Testis (tissue), 5 donors: ENCODE measurements at places on chromosomes 11 and 22.

DNA sequence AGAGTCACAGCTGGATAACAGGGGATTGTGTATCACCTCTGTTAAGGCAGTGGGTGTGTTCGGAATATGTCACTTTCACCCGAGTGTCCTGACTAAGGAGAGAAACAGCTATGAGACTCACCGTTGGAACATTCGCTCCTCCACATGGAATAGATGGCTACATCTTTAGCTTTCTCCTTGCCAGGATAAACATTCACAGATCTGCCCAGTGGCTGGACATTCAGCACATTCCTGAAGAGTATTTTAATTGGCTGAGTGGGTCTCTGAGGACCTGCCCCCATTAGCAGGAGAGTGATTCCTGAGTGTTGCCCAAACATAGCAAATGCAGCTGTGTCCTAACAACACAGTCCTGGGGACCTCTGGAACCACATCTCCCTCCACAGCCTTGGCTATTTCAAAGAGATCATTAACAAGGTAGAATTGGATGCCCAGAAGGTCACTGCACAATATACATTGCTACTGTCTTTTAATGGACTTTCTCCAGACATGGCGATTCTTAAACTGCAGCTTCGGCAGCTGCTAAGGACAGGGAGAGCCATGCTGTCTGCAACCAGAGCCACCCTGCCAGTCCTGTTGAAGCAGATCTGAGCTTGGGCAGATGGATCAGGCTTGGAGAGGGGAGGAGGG lies 435.0 kb upstream of the CADM1 start:
- no peak overlapping the region for H3K4me3 ChIP-seq
- H3K36me3 ChIP-seq: no peaks in the 10 kb centered on the region
- DNase-seq: no peak
- no peaks in the 10 kb centered on the region for H3K4me1 ChIP-seq

DNA sequence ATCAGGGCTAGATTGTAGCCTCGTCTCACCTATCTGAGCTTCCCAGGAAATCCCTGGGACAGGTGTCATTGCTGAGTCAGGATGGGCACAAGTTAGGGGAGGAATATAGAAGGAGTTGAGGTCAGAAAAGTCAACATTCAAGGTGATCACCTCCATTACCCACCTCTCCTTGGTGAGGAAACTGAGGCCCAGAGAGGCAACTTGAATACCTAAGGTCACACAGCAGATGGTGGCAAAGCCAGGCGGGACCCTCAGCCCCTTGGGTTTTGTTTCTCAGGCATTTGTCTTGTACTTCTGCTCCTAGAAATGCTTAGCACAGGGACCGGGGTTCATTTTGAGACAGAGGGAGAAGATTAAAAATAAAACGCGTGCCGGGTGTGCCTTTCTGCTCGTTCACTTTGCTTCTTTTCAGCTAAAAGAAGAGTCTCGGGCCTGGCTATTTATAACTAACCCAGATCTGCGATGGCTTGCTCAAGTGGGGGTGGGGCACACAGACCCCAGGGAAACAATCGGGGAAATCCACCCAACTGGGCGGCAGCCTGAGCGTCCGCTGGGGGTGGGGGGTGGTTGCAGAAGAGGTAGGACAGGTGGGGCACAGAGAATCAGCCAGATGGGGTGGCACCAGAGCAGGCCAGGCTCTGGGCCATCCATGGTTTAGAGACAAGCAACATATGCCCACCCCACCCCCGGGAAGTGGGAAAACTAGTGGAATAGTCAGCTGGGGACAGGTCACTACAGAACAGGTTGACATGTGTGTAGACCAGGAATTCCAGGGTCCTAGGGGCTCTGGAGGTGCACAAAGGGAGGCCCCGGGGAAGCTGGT lies 3.9 kb upstream of the GNAZ start:
- no peaks in the 10 kb centered on the region for H3K27me3 ChIP-seq
- no peak overlapping the region for H3K4me3 ChIP-seq
- H3K27ac ChIP-seq: no peak overlapping the region
- no peaks in the 10 kb centered on the region for H3K36me3 ChIP-seq

GRCh38 chr22:30191040-30191701 lies 55.4 kb downstream of the LIF start:
- H3K4me3 ChIP-seq: no peak overlapping the region
- H3K27me3 ChIP-seq: no peaks in the 10 kb centered on the region

GRCh38 chr11:838441-839279 lies 3.7 kb downstream of the POLR2L start:
- H3K27me3 ChIP-seq: no peaks in the 10 kb centered on the region
- H3K36me3 ChIP-seq: no peaks in the 10 kb centered on the region
- H3K4me3 ChIP-seq: no peak overlapping the region
- no peak overlapping the region for H3K27ac ChIP-seq
- DNase-seq: no peak

GRCh38 chr11:109785714-109786113 lies 307.5 kb upstream of the ZC3H12C start:
- no peaks in the 10 kb centered on the region for H3K4me1 ChIP-seq
- H3K36me3 ChIP-seq: no peaks in the 10 kb centered on the region
- DNase-seq: no peak

GRCh38 chr11:94553938-94554337 lies 10.2 kb downstream of the FUT4 start:
- no peak overlapping the region for H3K4me3 ChIP-seq
- DNase-seq: no peak
- H3K36me3 ChIP-seq: no peaks in the 10 kb centered on the region
- no peaks in the 10 kb centered on the region for H3K27me3 ChIP-seq
